ENCODE measurements at places on chromosomes 5 and 9. TPM values are rescaled to one million over a fixed set of nuclear protein-coding genes. Genes with fewer than 3 reads are reported as not detected.

NSUN2 gene
- 54.8 TPM for total RNA-seq

CER1 gene
- total RNA-seq = not detected

ZDHHC12 gene
- total RNA-seq = 175 TPM

GRCh38 chr9:87950765-87951488 lies 23.4 kb downstream of the CDK20 start:
- DNase-seq = peak; percentile 41

DNA sequence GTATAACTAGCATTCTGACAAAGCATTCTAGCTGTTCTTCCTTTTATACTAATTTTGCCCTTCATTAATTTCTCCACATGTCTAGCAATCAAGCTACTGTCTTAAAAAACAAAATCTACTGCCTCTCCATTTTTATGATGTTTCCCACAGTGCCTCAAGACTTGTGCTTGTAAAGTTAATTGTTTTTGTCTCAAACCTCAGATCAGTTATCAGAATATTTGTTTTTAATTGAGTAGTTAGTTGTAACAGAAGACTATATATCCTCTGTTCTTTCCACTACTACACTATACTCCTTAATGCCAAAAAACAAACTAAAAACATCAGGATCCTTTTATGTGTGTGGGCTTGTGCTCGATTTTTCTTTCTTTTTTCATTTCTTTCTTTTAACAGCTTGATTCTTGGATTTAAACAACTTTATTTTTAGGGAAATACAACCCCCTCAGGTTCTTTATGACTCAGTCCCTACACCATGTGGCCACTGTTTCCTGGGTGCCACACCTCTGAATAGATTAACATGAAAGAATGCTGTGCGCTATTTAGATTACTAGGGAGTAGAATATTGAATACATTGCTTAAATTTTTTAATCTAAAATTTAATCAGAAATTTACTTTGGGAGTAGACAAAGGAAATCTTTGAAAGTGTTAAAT lies 1.2 kb downstream of the ASPN start:
- peak; percentile 44 for DNase-seq

- no peak for DNase-seq
Measured at GRCh38 chr9:124879226-124879625, 17.3 kb downstream of the ARPC5L start.

DNA sequence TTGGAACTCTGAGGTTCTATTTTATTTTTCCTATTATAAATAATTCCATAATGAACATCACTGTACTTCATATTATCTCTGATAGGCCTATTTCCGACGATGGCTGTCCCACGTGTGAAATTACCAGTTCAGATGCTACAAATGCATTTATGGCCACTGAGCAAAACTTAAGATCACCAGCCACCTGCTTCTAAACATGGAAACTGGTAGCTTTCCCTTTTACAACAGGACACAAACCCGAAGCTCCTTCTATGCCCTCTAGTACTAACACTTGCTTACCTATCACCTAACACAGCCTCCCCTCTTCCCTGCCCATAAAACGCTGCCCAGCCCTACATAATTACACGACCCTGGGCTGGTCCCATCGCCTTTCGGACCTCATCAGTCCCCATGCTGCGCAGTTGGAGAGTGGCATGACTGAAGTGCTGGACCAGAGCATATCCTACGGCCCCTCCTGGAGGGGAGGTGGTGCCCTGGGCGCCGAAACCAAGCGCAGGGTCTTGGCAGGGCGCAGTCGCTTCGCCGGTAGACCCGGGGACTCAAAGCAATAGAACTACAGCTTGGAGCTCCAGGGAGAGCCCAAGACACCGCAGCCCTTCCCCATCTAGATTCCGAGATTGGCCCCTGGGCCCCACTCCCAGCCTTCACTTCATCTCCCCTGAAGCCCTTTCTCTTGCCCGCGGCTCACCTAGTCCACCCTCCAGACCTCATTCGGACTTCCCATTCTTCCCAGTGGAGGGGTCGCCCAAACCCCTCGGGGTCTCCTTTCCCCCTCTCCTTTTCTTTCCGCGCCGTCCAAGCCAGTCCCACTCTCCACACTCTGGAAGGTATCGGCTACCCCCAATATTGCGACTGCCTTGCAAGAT lies 1.0 kb upstream of the SAP30L start:
- DNase-seq = peak; percentile 20

- DNase-seq = peak; percentile 60
Measured at GRCh38 chr5:133610489-133611356, 1.6 kb downstream of the FSTL4 start.

Data from M059J (cell line).